ENCODE measurements at places on chromosomes 16 and 17. TPM values are rescaled to one million over a fixed set of nuclear protein-coding genes. Genes with fewer than 3 reads are reported as not detected.
A peak's percentile ranks its signal among the peaks of the same experiment; 100 is the strongest.

GRCh38 chr16:81553080-81553813 is 108.6 kb downstream of the CMIP start:
- H3K27ac ChIP-seq, result no peak overlapping the region
- peaks cover 10% of the 10 kb centered on the region for H3K4me1 ChIP-seq
- H3K27me3 ChIP-seq, result no peaks in the 10 kb centered on the region
- DNase-seq, result no peak

GRCh38 chr16:25065899-25066298 is 45.6 kb upstream of the LCMT1 start:
- no peak for DNase-seq
- H3K27me3 ChIP-seq, result no peaks in the 10 kb centered on the region
- no peak overlapping the region for H3K27ac ChIP-seq
- H3K36me3 ChIP-seq, result no peaks in the 10 kb centered on the region
- no peak overlapping the region for H3K4me3 ChIP-seq

JPH3 gene
- not detected for total RNA-seq

GRCh38 chr16:86075839-86076440 is 177.0 kb downstream of the IRF8 start:
- H3K27me3 ChIP-seq, result no peaks in the 10 kb centered on the region
- peak overlapping the region; percentile 72 for H3K27ac ChIP-seq
- no peak overlapping the region for H3K4me3 ChIP-seq

- no peaks in the 10 kb centered on the region for H3K27me3 ChIP-seq
- DNase-seq, result no peak
- H3K27ac ChIP-seq, result no peak overlapping the region
- no peak overlapping the region for H3K4me3 ChIP-seq
Observed at GRCh38 chr16:68190081-68190480, 45.8 kb downstream of the ESRP2 start.

TP53TG3 gene
- total RNA-seq, result not detected

DNA sequence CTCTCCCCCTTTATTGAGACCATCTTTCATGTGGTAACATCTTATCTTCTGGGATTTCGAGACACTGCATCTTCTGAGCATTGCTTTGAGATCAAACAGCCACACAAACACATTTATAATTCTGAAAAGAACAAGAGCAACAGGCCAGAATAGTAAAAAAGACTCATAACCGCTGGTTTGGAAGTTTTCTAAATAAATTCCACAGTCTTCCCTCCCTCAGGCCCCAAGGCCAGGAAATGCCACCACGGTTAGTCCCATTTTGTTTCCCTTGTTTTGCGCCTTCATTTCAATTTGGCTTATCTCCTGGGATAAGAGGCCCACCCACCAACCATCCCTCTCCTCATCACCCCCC is 25.3 kb downstream of the LITAF start:
- H3K4me3 ChIP-seq, result no peak overlapping the region
- peaks cover 50% of the 10 kb centered on the region for H3K36me3 ChIP-seq
- peak overlapping the region; percentile 60 for H3K27ac ChIP-seq
- peaks cover 38% of the 10 kb centered on the region for H3K4me1 ChIP-seq
- H3K27me3 ChIP-seq, result no peaks in the 10 kb centered on the region

DNA sequence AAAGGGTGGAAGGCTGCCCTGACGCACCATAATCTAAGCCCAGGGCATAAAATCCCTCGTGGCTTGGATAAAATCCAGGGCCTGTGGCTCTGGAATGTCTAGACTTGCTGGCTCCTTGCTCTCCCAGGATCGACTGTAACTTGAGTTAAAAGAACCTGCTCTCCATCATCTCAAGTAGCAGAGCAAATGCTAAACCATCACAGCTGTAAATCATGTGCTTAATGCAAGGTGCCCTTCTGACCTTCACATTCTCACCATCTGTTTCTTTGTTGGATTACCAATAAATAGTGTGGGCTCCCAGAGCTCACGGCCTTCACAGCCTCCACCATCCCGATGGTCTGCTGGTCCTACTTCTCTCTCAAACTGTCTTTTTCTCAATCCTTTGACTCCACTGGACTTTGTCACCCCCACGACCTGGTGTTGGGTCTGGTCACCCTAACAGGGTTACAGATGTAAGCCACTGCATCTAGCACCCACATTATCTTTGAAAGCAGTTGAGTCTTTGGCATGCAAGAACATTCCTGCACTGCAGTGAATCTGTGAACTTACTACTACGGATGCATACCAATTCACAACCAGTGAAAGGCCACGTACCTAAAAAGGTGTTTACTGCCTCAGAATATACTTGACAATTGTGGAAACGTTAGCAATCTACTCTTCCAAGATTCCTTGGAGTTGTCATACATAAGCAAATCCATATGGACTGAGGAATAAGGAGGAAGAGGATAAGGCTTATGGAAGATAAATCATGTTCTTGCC is 15.3 kb downstream of the RSL1D1 start:
- peaks cover 50% of the 10 kb centered on the region for H3K36me3 ChIP-seq
- no peak overlapping the region for H3K27ac ChIP-seq
- peaks cover 16% of the 10 kb centered on the region for H3K4me1 ChIP-seq
- no peak overlapping the region for H3K4me3 ChIP-seq

- H3K4me3 ChIP-seq, result no peak overlapping the region
- H3K4me1 ChIP-seq, result peaks cover 43% of the 10 kb centered on the region
- peak overlapping the region; percentile 6 for H3K27ac ChIP-seq
Observed at GRCh38 chr16:50259334-50260205, 6.8 kb upstream of the ADCY7 start.

KRTAP3-2 gene
- not detected for total RNA-seq

DNA sequence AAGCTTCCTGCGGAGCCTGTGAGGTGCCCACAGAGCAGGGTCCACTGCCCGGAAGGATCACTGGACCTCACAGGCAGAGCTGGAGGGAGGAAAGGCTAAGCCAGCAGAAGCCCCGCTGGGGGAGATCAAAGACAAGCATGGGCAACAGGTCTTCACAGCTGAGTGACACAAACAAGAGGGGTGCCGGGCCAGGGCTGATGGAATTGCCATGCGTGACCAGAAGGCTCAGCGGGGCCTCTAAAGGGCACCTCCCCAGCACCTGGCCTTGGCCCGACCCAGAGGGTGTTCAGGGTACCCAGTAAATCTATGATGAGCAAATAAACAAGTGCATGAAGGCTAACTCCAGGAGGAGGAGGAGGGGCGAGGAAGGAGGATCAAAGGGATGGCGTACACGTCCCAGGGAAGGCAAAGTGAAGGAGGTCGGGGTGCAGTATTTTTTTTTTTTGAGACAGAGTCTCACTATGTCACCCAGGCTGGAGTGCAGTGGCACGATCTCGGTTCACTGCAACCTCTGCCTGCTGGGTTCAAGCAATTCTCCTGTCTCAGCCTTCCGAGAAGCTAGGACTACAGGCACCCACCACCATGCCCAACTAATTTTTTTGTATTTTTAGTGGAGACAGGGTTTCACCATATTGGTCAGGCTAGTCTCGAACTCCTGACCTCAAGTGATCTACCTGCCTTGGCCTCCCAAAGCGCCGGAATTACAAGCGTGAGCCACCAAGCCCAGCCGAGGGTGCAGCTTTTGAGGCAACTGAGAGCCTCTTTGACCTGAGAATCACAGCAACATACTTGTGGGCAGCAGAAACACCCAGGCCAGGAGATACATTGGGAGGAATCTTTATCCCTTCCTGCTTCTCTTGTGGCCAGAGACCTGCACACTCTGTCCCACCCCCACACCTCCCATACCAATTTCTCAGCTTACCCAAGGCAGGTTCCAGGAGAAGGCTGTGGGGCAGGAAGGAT is 16.1 kb upstream of the EXOC7 start:
- H3K36me3 ChIP-seq, result no peaks in the 10 kb centered on the region
- no peak for DNase-seq
- H3K4me1 ChIP-seq, result peaks cover 8% of the 10 kb centered on the region
- H3K27me3 ChIP-seq, result no peaks in the 10 kb centered on the region

ABCC12 gene
- total RNA-seq, result not detected

DNA sequence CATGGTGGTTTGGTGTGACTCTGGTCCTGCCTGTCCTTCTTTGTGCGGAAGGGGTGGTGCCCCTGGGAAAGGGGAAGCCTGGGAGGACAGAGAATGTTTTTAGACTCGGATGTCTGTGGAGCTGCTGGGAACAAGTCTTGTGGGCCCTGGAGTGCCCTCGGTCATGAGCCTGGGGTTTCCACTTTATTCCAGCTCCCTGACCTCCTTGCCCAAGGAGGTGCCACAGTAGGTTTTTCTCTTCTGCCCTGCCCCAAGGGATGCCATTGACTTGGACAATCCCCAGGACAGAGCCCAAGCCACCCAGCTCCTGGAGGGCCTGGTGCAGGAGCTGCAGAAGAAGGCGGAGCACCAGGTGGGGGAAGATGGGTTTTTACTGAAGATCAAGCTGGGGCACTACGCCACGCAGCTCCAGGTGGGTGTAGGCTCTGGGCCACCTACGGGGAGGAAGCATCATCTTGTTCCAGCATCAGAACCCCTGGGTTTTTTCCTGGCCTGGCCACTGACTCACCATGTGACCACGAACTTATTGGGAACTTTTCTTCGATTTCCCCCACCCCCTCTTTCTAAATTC is 1.4 kb downstream of the STAT5A start:
- peaks cover 22% of the 10 kb centered on the region for H3K4me1 ChIP-seq
- H3K36me3 ChIP-seq, result no peaks in the 10 kb centered on the region
- no peak overlapping the region for H3K4me3 ChIP-seq
- H3K27me3 ChIP-seq, result no peaks in the 10 kb centered on the region
- no peak overlapping the region for H3K27ac ChIP-seq

GRCh38 chr17:15233022-15233805 is 31.9 kb downstream of the PMP22 start:
- H3K27ac ChIP-seq, result no peak overlapping the region
- H3K4me1 ChIP-seq, result no peaks in the 10 kb centered on the region
- H3K4me3 ChIP-seq, result no peak overlapping the region
- DNase-seq, result peak; percentile 12
- H3K27me3 ChIP-seq, result no peaks in the 10 kb centered on the region
- H3K36me3 ChIP-seq, result peaks cover 97% of the 10 kb centered on the region

GRCh38 chr16:88645455-88645854 is 5.4 kb downstream of the CYBA start:
- no peak overlapping the region for H3K4me3 ChIP-seq
- no peaks in the 10 kb centered on the region for H3K36me3 ChIP-seq
- peaks cover 10% of the 10 kb centered on the region for H3K27me3 ChIP-seq
- DNase-seq, result no peak
- H3K4me1 ChIP-seq, result no peaks in the 10 kb centered on the region

PRPSAP1 gene
- total RNA-seq, result 65.4 TPM

CDH1 gene
- 0.03 TPM for total RNA-seq

DNA sequence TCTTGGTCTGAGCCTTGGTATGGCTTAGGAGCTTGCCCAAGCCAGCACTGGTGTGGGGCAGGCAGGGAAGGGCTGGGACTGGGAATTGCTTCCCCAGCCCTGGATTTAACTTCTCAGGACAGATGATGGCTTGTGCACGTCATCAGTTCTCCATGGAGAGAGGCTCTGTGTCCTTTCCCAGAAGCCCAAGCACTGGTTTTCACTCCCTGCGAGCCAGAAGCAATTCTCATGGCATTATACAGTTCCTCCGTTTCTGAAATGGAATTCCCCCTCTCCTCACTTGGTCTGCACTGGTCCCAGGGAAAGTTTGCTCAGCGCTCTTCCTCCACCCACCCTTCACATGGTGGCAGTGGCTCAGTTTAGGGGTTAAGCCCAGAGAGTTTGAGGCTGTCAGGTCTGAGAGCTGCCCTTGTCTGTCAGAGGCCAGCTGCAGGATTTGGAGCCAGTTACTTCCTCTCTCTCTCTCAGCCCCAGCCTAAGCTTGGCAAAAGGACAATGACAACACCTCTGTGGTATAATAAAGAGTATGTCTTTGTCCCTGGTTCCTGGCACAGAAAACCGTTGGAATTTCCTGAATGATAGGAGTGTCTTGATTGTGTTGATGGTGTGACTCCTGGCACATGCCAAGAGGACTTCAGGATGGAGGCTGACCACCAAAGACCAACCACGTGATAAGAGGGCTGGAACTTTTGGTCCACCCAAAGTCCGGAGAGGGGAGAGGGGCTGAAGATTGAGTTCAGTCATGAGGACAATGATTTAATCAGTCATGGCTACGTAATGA is 219.6 kb upstream of the TNRC6C start:
- no peaks in the 10 kb centered on the region for H3K27me3 ChIP-seq
- H3K4me3 ChIP-seq, result no peak overlapping the region
- no peaks in the 10 kb centered on the region for H3K4me1 ChIP-seq
- no peak overlapping the region for H3K27ac ChIP-seq
- DNase-seq, result no peak

- no peak overlapping the region for H3K27ac ChIP-seq
- H3K36me3 ChIP-seq, result no peaks in the 10 kb centered on the region
Observed at GRCh38 chr16:14353340-14353739, 276.7 kb downstream of the PARN start.

DNA sequence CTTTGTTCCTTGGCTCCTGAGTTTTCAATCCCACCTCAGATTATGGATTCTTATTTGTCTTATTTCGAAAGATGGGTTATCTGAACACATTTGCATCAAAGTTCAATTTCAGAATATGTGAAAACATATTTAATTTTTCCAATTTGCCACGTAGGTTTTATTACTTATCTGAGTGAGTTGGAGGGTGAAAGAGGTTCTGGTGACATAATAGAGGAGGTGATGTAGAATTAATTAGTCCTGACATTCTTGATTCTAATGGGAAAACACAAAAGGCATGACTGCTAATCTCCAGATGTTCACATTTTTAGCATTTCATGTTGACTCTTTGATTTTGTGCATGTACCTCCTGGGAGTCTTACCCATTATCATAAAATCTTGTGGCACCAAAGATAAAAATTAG is 9.1 kb downstream of the TOM1L1 start:
- no peak for DNase-seq
- H3K36me3 ChIP-seq, result peaks cover 62% of the 10 kb centered on the region
- no peak overlapping the region for H3K4me3 ChIP-seq
- H3K27ac ChIP-seq, result no peak overlapping the region
- H3K27me3 ChIP-seq, result no peaks in the 10 kb centered on the region

- no peak overlapping the region for H3K27ac ChIP-seq
- H3K27me3 ChIP-seq, result no peaks in the 10 kb centered on the region
- H3K4me3 ChIP-seq, result no peak overlapping the region
- DNase-seq, result no peak
- peaks cover 8% of the 10 kb centered on the region for H3K4me1 ChIP-seq
Observed at GRCh38 chr17:77349976-77350830, 209.4 kb downstream of the SEC14L1 start.

GRCh38 chr17:42373896-42374295 is 14.3 kb downstream of the STAT3 start:
- H3K4me3 ChIP-seq, result no peak overlapping the region
- H3K36me3 ChIP-seq, result peaks cover 6% of the 10 kb centered on the region
- H3K27ac ChIP-seq, result no peak overlapping the region
- DNase-seq, result no peak
- peaks cover 10% of the 10 kb centered on the region for H3K4me1 ChIP-seq
- H3K27me3 ChIP-seq, result no peaks in the 10 kb centered on the region

GRCh38 chr17:50122945-50123344 is 7.0 kb downstream of the SAMD14 start:
- H3K27ac ChIP-seq, result no peak overlapping the region
- H3K27me3 ChIP-seq, result peaks cover 5% of the 10 kb centered on the region
- no peak overlapping the region for H3K4me3 ChIP-seq
- peaks cover 10% of the 10 kb centered on the region for H3K4me1 ChIP-seq
- DNase-seq, result no peak
